ENCODE measurements at places on chromosomes 12 and 14.

- DNase-seq: no peak
These were observed 288.6 kb upstream of the PWP1 start for GRCh38 chr12:107396991-107397390.

GRCh38 chr12:3580094-3580749 is 89.2 kb downstream of the PRMT8 start:
- DNase-seq: no peak

GRCh38 chr12:57477710-57478681 is 1.7 kb downstream of the ARHGAP9 start:
- DNase-seq: peak; percentile 44

GRCh38 chr14:74695406-74695805 is 17.5 kb downstream of the AREL1 start:
- no peak for DNase-seq

GRCh38 chr12:105861227-105861626 is 277.5 kb downstream of the NUAK1 start:
- no peak for DNase-seq

GRCh38 chr14:89537911-89538310 is 120.9 kb upstream of the FOXN3 start:
- no peak for DNase-seq

GRCh38 chr14:89629383-89629782 is 212.3 kb upstream of the FOXN3 start:
- DNase-seq: no peak

- no peak for DNase-seq
These were observed 2.4 kb upstream of the RARG start for GRCh38 chr12:53234271-53234914.

- DNase-seq: peak; percentile 99
These were observed 108.3 kb downstream of the CRADD start for GRCh38 chr12:93785249-93786010.

GRCh38 chr12:124389725-124390441 is 95.0 kb downstream of the RFLNA start:
- DNase-seq: no peak

- DNase-seq: no peak
These were observed 19.6 kb downstream of the CMKLR1 start for GRCh38 chr12:108319277-108320234.

- peak; percentile 51 for DNase-seq
These were observed 5.8 kb upstream of the TNFRSF1A start for GRCh38 chr12:6347367-6348338.

DNA sequence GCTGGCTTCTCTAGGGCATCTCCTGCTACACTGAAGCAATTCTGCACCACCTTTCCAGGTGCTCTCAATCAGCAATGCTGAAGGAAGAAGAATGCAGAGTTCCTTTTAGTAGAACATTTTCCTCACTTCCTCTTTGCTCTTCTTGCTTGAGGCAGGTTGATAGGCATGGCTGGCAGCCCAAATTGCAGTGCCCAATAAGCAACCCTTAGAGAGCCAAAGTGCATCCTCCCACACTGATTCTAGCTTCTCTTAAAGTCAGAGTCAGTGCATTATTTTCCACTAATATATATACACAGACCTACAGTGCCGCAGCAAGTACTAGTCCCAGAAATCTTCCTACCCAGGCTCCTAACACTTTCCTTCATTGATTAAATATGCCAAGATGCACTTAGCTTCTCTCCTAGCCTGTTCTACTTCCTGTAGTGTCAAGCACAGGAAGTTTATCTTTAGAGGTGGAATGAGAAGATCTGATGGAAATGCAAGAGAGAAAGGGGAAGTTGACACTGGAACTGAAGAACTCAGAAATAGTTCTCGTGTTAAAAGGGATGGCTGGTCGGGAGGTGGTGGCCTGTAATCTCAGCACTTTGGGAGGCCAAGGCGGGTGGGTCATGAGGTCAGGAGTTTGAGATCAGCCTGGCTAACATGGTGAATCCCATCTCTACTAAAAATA is 132.7 kb downstream of the SSPN start:
- no peak for DNase-seq

DNA sequence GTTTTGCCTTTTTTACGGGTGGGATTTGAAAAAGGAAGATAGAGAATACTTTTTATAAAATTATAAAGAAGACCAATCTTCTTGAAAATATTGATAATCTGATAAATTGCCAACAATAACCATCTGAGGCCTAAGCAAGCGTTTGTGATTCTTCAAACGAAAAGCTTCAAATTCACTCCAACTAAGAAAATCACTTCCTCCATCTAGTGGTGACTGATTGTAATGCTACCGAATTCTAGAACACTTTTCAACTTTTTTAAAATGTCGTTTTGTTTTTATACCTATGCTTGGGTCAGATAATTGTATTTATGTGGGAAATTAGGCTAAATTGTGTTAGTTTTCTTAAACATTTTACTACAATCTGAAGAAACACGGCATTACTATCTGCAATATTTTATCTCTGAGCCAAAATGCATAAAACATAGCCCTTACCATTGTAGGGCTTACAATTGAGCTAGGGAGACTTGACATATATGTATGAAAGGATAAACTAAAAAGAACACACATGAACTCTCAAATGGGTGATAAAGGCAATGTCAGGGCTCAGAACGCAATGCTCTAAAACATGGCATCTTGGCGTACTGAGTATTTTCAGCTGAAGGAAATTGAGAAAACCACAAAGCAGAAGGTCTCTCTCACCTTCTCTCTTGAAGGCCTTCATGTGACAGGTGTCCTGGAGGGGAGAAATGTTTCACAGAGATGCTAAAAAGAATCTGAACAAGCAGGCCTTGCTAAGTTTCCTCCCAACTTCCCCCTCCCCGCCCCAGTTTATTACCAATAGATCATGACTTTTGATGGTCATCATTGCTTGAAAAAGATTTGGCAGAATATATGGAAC is 36.8 kb upstream of the G2E3 start:
- peak; percentile 39 for DNase-seq

- DNase-seq: peak; percentile 52
These were observed 7.6 kb upstream of the BMP4 start for GRCh38 chr14:53964249-53964648.

DNA sequence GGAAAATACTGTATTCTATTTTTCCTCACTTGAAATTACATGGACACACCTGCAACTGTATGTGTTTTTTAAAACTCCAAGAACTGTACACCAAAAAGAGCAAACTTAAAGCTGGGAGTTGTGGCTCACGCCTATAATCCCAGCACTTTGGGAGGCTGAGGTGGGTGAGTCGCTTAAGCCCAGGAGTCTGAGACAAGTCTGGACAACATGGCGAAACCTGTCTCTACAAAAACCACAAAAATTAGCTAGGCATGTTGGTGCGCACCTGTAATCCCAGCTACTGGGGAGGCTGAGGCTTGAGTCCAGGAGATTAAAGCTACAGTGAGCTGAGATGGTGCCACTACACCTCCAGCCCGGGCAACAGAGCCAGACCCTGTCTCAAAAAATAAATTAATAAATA is 95.9 kb downstream of the SINHCAF start:
- no peak for DNase-seq

DNA sequence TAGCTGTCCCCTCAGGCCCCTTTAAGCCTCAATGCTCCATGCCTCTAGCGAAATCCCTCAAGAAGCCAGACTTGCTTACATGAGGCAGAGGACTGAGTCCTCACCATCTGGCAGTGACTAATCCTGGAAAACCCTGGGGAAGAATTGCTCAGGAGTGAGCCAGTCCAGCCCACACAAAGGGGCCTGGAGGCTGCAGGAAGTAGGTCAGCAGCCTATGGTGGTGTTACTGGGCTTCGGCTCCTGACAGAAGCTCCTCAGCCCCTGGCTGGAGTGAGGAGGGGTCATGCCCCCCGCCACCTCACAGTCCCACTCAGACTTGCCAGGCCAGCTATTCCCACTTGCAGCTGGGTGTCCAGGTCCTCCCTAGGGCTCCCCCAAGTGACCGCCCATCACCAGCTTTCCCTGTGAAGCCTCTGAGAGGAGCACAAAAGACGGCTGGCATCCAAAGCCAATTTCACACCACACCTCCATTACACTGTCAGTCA is 250.5 kb downstream of the DPF3 start:
- peak; percentile 98 for DNase-seq

GRCh38 chr12:89474615-89475014 is 50.0 kb downstream of the GALNT4 start:
- DNase-seq: no peak

DNA sequence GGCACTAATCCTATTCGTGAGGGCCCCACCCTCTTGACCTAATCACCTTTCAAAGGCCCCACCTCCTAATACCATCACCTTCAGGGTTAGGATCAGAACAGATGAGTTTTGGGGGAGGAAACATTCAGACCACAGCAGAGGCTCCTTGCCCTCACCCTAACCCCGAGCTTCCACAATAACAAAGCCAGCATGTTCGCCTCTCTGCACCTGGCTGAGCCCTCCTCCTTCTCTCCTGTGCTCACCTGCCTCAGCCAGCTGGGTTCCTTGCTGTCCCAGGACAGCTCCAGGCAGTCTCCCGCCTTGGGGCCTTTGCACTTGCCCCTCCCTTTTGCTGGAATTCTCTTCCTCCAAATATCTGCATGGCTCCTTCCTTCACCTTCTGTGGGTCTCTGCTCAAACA is 9.7 kb upstream of the RAN start:
- DNase-seq: no peak

- DNase-seq: no peak
These were observed 493.1 kb downstream of the NOVA1 start for GRCh38 chr14:26104717-26105116.

GRCh38 chr12:32587581-32588495 is 91.3 kb upstream of the DNM1L start:
- no peak for DNase-seq

DNA sequence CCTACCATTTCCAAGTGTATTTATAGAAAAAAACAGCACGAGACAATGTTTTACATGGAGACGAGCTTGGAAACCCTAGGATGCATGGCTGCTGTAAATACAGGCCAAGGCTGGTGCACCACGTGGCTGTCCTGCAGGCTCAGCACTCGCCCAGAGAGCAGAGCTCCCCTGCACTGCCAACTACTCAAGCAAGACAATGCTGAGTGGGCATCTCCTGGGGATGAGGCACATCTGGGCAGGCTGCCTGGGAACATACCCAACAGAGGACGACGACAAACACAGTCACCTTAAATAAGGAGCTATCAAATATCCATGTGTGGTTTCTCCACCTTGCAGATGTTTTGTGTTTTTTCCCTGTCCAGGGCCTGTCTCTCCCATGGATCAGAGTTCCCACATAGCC is 128.3 kb upstream of the PRMT8 start:
- DNase-seq: no peak

- no peak for DNase-seq
These were observed 37.9 kb downstream of the KCTD10 start for GRCh38 chr12:109439181-109439580.

DNA sequence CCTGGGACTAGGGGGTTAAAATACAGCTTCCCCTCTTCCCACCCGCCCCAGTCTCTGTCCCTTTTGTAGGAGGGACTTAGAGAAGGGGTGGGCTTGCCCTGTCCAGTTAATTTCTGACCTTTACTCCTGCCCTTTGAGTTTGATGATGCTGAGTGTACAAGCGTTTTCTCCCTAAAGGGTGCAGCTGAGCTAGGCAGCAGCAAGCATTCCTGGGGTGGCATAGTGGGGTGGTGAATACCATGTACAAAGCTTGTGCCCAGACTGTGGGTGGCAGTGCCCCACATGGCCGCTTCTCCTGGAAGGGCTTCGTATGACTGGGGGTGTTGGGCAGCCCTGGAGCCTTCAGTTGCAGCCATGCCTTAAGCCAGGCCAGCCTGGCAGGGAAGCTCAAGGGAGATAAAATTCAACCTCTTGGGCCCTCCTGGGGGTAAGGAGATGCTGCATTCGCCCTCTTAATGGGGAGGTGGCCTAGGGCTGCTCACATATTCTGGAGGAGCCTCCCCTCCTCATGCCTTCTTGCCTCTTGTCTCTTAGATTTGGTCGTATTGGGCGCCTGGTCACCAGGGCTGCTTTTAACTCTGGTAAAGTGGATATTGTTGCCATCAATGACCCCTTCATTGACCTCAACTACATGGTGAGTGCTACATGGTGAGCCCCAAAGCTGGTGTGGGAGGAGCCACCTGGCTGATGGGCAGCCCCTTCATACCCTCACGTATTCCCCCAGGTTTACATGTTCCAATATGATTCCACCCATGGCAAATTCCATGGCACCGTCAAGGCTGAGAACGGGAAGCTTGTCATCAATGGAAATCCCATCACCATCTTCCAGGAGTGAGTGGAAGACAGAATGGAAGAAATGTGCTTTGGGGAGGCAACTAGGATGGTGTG is 1.9 kb downstream of the GAPDH start:
- DNase-seq: peak; percentile 13

- DNase-seq: peak; percentile 32
These were observed 85.1 kb downstream of the BORCS5 start for GRCh38 chr12:12441843-12442461.

- DNase-seq: peak; percentile 86
These were observed 94.1 kb downstream of the FBXL14 start for GRCh38 chr12:1500095-1500801.

DNA sequence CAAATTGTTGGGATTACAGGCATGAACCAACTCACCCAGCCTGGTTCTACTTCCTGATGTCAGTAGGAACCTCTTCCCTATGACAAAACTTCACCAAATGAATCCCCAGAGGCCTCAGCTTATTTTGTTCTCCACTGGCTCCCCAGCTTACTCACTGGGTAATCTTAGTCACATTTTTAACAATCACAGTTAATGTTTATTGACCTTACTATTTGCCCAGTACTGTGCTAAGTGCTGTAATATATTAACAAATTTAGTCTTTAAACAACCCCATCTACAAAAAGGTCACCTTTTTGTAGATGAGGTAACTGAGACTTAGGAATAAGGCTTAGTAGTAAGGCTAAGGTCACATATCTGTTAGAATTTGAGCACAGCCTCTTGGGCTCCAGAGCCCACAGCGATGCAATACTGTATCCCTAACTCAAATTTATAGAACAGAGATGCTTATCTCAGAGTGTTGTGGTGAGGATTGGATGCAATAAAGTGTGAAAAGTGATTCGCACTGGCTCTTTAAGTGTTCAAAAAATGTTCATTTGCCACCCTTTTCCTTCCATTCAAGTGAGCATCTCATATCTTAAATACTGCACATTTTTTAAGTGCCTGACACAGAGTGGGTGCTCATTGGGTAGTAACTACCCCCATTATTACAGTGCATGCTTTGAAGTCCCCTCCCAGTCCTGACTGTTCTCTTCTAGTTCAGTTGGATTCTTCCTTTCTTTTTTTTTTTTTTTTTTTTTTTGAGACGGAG is 146.4 kb upstream of the ARHGAP5 start:
- peak; percentile 75 for DNase-seq

- no peak for DNase-seq
These were observed 10.3 kb upstream of the ZNF740 start for GRCh38 chr12:53170215-53170614.

DNA sequence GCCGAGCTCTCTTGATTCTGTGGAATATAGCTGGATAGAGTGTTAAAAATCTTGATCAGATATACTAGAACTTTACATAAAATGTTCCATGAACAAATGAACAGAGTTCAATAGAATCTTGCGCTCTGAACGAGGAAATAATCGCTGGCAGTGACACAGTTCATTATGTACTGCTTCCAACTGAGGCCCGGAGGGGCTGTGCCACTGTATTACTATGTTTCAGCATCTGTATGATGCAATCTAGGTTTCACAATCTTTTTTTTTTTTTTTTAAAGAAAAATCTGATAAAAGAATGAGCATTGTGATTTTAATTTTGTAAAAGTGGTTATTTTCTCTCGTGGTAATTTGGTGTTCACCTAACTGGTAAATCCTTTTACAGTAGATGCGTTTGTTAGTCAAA is 77.2 kb downstream of the FERMT2 start:
- DNase-seq: peak; percentile 57

GRCh38 chr12:124967016-124967739 is 21.8 kb downstream of the DHX37 start:
- DNase-seq: no peak

GRCh38 chr14:99816217-99816616 is 23.0 kb downstream of the EML1 start:
- no peak for DNase-seq

- peak; percentile 15 for DNase-seq
These were observed 119.6 kb downstream of the LRRIQ1 start for GRCh38 chr12:85155791-85156190.

Data from EH (cell line).